Glutamatergic neuron (in vitro differentiated cells): ENCODE measurements at places on chromosomes 13 and 19.

- DNase-seq: no peak
These were observed 105.1 kb downstream of the NUFIP1 start for GRCh38 chr13:44884076-44884729.

DNA sequence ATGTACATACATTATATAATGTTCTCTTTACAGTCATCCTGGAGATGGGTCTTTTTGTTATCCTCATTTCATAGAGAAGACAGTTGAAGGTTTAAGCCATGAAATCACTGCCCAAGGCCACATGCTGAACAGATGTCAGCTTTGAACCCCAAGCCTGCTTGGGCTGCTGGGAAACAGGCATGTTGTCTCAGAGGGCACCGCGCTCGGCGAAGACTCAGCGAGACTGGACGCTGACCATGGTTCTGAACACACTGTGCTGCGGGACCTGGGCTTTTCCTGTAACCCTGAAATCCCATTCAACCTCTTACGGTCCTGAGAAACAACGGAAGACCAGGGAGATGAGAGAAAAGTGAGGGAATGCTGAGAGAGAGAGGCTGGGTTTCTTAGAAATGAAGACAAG lies 27.3 kb downstream of the LRFN3 start:
- DNase-seq: no peak

GRCh38 chr19:46902402-46902766 lies 41.6 kb downstream of the ARHGAP35 start:
- peak; percentile 31 for DNase-seq

- no peak for DNase-seq
These were observed 853.0 kb downstream of the SLITRK6 start for GRCh38 chr13:84946192-84946591.

- no peak for DNase-seq
These were observed 19.9 kb upstream of the ARHGEF7 start for GRCh38 chr13:111095031-111095840.

GRCh38 chr19:30784850-30785457 lies 412.8 kb downstream of the ZNF536 start:
- DNase-seq: peak; percentile 67

DNA sequence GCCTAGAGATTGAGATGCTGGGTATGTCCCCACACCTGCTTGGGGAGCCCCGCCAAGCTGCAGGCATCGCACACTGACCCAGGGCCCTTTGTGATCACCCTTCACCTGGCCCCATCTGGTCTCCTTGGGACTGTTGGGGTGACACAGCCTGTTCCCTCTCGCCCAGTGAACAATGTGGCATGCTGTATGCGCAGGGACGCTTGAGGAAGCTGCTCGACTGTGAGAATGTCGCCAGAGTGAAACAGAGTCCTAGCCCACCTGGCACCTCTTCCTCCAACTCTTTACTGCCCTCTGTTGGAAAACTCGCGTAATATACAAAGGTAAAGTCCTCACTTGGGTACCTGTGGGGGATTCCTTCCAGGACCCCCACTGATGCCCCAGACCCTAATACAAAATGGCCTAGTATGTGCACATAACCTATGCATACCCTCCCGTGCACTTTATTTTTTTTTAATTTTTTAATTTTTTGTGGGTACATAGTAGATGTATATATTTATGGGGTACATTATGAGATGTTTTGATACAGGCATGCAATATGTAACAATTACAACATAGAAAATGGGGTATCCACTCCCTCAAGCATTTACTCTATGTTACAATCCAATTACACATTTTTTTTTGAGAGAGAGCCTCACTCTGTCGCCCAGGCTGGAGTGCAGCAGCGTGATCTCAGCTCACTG lies 9.0 kb downstream of the BLOC1S3 start:
- no peak for DNase-seq

DNA sequence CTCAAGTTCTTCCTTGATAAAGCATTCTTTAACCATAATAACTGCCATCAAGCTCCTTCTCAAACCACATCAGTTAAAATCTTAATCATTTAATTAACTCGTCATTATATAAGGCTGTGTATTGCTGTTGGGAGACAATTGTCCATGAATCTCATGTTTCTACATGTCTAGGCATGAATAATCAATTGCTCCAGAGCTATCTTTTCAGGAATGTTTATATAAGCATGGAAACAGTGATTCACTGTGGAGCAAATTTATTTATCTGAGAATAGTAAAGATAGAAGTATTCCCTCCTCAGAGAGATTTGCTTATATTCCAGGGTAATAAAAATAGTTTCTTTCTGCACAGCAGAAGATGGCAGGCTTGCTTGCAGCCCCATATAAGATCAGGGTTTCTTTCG lies 71.1 kb downstream of the CBY2 start:
- DNase-seq: no peak

- peak; percentile 64 for DNase-seq
These were observed 22.5 kb downstream of the C13orf46 start for GRCh38 chr13:113951246-113951999.

- DNase-seq: no peak
These were observed 36.6 kb downstream of the PDS5B start for GRCh38 chr13:32622827-32623226.

- no peak for DNase-seq
These were observed 6.9 kb upstream of the GMIP start for GRCh38 chr19:19650331-19650730.

GRCh38 chr13:23979361-23980159 lies 82.3 kb upstream of the C1QTNF9B start:
- DNase-seq: peak; percentile 62

DNA sequence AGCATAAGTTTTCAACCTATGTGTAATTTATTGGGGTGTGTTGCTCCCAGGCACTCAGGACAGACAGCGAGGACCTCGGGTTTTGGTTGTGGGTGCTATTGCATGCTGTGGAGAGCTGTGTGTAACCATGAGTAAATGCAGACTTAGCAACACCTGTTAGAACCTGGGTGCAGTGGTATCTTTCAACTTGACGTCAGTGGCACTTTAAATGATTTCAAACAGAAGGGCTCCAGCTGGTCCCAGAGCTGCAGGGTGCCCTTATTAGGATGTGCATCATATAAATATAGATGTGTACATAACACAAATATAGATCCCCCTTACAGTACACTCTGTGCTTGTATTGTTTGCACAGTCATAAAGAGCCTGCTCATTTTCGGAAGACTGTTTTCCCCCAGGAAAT lies 228.3 kb upstream of the IRS2 start:
- DNase-seq: no peak

DNA sequence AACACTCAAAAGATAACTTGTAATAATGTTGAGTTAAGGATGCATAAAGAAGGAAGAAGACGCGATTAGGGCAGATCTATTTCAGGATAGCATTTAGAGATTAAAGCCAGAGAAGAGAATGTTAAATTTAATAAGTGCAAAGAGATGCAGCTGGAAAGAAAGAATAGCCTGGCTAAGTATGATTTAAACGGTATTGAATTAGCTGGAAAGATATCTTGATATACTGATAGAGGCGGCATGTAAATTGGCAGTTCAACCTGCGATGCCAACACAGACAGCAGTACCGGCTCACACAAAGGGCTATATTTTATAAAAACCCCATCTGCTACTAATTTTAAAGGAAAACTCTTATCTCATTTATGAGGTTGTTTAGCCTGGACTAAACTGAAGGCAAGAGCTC lies 121.4 kb downstream of the ENOX1 start:
- DNase-seq: no peak

- DNase-seq: no peak
These were observed 508.0 kb downstream of the FGF9 start for GRCh38 chr13:22178878-22179277.

DNA sequence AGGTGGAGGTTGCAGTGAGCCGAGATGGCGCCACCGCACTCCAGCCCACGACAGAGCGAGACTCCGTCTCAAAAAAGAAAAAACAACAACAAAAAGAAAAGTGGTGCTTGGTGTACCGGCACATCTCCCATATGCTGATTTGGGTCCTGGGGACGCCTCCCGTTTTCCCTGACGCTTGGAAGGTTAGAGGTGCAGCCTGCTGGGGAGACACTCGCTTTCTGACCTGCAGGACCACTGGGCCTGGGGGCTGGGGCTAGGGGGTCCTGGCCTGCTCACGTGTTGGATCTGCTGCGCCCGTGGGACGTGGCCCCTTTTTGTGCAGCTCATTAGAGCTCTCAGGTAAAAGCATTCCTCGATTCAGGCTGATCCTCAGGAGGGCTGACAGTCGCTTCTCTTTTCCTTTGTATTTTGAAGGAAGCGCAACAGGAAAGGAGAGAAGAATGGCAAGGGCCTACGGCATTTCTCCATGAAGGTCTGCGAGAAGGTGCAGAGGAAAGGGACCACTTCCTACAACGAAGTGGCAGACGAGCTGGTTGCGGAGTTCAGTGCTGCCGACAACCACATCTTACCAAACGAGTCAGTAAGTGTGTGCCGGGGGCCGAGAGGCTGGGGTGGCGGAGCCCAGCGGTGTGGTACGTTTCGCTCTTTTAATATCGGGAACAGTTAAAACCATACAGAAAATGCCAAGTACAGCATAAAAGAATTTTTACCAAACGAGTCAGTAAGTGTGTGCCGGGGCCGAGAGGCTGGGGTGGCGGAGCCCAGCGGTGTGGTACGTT lies 25.1 kb downstream of the ATP4B start:
- DNase-seq: peak; percentile 2

DNA sequence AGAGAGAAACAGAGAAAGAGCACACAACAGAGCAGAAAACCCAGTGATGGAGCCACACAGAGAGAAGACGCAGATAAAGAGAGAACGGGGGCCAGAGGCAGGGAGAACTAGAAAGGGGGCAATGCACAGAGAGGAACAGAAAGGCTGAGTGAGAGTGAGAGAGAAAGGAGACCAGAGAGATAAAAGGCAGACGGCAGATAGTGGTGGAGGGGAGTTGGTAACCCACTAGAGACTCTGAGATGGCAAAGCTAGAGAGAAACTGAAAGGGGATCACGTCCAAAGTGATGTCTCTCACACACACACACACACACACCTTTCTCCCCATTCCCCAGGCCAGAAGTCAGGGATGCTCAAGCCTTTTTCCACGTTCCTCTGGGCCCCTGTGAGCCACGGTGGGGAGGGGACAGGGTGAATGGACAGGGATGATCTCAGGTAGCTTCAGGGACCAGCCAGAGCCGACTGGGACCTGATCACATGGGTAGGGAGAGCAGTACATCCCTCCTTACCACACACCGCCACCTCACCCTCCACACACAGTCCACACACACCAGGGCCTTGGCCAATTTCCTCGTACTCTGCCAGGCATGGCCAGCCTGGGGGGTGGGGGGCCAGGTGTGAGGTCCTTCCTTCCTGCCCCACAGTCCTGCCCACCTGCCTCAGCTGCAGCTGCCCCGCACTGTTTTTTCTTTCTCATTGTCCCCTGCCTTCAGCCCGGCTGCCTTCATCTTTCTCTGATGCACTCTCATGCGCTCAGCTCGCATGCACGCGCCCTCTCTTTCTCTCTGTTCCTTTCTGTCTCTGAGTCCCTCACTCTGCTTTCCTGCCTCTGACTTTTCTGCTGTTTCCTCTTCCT lies 22.5 kb upstream of the POU2F2 start:
- no peak for DNase-seq

- no peak for DNase-seq
These were observed 1884.3 kb upstream of the PCDH20 start for GRCh38 chr13:63299866-63300394.

DNA sequence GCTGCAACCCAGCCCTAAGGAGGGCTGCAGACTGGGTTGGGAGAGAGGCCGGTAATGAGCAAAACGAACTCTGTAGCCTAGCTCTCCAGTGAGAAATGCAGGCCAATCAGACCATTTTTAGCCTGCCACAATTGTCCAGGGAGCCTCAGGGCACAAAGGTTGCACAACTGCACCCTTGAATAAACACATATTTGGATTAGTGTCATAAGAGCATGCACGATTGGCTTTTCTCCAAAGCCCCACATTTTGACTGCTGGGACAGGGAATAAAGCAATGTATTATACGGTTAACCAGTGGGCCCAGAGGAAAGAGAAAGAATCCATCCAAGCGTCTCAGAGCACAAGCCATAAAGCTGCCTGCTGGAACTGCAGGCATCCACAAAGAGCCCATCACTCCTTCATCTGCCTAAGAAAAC lies 729.4 kb upstream of the SGCG start:
- DNase-seq: no peak

DNA sequence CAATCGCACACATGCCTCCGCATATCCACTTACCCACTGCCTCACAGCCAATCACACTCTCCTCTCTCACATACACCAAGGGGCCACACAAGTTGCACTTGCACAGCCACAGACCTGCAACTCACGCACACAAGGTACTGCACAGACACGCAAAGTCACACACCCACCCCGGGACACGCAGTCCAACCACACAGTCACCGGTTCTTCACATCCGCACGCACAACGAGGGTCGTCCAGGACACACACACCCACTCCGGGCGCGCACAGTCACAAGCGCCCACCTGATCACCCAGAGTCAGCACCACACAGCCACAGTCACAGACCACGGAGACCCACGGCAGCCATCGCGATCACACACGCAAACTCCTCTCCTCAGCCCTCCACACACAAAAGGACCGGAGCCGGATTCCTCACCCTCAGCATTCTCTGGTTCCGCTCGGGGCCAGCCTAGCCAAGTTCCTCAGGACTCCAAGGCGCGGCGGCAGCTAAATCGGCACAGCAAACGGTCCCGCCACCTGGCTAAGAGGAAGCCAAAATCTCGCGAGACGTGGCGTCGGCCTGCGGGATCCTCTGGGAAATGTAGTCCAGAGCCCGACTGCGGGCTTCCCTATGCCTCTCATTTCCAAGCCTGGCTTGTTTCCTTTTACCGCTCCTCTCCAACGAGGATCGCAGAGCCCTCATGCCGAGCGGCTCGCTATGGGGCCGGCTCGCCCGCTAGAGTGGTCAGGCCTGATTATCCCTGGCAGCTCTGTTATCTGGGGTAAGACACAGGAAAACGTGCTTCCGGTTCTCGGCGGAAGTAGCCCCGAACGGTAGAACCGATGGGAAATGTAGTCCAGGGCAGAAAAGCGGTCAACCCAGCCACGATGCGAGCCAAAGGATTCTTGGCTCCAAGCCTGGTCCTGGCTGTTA lies at the start of gene ZNF850:
Gene ZNF850 (minus strand): TSS at position 497 of the 912 bp plus-strand sequence. CDS start 10,201 bp downstream, outside the sequence.
- DNase-seq: peak; percentile 96

GRCh38 chr13:28273919-28274318 lies 135.6 kb downstream of the PAN3 start:
- no peak for DNase-seq

DNA sequence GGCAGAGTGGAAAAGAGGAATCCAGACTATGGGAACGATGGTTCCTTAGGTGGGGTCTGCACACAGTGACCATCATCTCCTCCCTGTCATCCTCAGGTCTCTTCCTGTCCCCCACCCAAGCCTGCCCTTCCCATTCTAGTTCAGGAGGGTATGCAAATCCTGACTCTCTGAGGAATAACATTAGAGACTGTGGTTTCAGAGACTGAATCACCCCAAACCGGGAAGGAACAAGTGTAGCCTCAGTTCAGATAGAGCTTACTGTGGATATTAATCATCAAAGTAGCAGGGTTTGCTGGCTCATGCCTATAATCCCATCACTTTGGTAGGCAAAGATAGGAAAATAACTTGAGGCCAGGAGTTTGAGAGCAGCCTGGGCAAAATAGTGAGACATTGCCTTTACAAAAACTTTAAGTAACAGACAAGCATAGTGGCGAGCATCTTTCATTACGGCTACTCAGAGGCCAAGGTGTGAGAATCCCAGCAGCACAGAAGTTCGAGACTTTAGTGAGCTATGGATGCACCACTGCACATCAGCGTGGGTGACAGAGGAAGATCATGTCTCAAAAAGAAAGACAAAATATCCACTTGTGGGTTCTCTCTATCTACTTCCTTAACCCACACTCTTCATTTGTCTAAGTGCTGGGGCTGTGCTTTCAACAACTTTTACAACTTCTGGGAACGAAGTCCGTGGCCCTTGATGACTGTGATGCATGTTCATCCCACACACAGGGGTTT lies 19.3 kb upstream of the LGALS13 start:
- no peak for DNase-seq

- DNase-seq: no peak
These were observed 21.9 kb downstream of the CDC16 start for GRCh38 chr13:114256547-114256946.
